ENCODE measurements at places on chromosomes 1 and 21.

DNA sequence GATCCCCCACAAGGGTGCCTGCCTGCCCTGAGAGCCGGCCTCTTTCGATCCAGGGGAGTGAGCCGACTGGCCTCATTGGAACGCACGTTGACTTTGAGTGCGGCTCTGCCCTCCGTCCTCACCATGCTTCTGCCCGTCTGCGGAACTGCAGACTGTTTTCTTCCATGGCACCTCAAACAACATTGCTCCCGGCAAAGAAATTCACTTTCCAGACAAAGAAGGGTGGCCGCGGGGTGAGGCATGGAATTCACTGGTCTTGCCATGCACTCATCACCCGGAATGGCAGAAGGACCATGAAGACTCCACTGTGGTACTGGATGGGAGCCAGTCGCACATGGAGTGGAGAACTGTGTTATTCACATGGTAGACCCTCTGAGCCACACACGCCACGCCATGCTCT is 169.5 kb downstream of the NPHP4 start:
- DNase-seq, result no peak

DNA sequence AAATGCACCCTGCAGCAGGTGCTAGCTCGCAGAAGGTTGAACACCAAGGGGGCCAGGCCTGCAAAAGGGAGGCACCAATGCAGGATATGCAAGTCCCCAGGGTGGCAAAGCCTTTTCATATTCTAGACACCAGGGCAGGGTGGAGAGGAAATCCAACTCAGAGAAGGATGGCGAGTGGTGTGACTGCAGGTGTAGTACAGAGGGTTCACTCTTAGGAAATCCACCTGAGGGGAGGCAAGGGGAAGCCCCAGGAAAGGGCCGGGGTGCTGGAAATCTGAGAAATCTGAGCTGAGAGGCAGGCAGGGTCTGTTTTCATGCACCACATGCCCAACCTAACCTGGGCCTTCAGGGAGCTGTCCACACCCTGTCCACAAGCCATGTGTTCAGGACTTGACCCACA is 163.2 kb upstream of the CTTNBP2NL start:
- no peak for DNase-seq

GRCh38 chr1:194917769-194918168 is 1690.5 kb downstream of the KCNT2 start:
- DNase-seq, result no peak

DNA sequence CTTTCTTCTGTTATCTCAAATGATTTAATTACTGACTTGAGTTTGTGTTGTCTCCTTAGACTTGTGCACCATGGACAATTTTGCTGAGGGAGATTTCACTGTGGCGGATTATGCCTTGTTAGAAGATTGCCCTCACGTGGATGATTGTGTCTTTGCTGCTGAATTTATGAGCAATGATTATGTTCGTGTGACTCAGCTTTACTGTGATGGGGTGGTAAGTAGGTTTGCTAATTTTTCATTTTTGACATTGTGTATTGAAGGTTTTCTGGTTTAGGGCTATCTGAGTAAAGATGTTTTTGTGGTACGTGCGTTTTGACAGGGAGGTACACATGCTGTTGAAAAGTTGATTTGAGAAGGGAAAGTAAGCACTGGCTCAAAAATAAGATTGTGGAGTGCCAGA is 14.1 kb downstream of the TTC3 start:
- DNase-seq, result no peak

DNA sequence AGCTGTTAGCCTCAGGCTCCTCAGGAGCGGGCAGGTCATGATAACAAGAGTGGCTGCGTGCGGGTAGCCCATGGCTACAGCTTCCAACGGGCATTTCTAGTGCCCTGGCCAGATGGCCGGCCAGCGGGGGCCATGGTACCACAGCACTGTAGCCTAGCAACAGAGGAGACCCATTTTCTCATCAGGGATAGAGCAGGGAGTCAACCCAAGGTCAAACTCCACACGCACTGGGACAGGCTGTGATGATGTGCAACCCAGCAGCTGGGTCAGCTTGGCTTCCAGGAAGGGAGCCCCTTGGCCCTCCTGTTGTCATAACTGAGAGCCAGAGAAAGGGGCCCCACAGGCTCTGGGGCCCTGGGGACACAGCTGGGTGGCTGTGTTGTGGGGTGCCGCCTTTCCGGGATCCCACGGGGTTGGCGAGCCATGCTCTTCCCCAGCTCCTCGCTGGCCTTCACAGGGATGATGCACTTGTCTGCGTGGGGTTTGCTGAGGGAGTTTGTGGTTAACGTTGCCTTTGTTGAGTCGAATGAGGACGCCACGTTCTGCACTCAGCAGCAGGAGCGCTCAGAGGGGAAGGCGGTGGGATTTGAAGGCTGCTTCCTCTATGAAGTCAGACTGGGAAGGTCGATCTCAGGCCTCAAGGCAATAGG is 46.3 kb downstream of the COL18A1 start:
- DNase-seq, result no peak
